ENCODE measurements at places on chromosomes 16 and 17.

GRCh38 chr17:74763565-74764387, 12.4 kb downstream of the NAT9 start:
- DNase-seq: no peak

- DNase-seq: no peak
Measured at GRCh38 chr16:84155771-84156170, 10.7 kb downstream of the DNAAF1 start.

- no peak for DNase-seq
Measured at GRCh38 chr16:24876231-24876630, 30.5 kb downstream of the SLC5A11 start.

DNA sequence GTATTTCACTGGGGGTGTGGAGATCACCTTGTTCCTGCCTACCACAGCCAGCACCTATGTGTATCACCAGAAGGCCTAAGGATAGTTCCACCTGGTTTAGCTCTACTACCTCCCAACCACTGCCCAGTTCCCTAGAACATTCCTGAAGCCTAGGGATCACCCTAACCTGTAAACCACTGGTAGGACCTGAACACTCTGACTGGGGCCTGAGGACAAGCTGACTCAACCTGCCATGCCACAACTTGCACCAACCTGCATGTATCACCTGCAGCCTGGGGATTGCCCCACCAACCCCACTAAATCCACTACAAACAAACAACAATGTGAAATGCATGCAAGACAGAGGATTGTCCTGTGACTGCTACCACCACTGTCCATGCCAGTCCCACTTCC, 128.1 kb downstream of the KIF2B start:
- DNase-seq: no peak

GRCh38 chr16:14438256-14438655, 191.8 kb downstream of the PARN start:
- DNase-seq: no peak

GRCh38 chr17:75553295-75554110, 28.0 kb downstream of the LLGL2 start:
- no peak for DNase-seq

DNA sequence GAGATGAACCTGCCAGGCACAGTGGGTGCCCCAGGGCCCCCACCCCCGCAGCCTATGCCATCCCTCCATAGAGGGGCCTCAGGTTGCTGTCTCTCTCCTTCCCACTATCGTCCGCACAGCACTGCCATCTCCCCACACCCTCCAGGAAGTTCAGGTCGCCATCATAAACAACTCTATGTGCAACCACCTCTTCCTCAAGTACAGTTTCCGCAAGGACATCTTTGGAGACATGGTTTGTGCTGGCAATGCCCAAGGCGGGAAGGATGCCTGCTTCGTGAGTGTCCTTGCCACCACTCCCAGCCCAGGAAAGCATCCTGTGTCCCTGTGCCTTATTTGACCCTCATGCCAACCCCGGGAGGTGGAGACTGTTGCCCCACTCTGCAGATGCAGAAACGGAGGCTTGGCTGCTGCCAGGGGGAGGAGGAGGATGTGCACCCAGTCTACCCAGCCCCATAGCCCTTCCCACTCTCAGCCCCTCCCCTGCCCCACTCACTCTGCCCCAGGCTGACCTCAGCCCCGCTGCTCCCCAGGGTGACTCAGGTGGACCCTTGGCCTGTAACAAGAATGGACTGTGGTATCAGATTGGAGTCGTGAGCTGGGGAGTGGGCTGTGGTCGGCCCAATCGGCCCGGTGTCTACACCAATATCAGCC, 3.9 kb downstream of the PRSS21 start:
- DNase-seq: no peak

All from NCI-H526 treated with DMSO at 0.1 percent for 48 hours (cell line).